Activated T-cell treated with anti-CD3 and anti-CD28 coated beads for 48 hours (primary cell): ENCODE measurements at places on chromosomes 1 and 21.

DNA sequence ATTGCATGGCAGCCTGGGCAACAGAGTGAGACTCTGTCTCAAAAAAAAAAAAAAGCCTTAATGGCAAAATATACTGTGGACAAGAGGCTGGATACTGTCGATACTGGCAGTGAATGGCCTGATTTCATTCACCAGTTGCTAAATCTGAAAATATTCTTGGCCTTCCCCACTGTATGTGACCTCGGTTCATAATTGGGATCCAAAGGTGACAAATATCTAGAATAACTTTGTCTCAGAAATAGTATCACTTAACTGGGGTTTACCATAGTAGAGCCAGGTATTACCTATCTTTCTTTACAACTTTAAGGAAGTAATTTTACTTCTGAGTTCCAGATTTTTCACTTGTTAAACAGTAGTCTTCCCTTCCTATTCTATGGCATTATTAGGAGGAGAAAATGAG lies 8.4 kb downstream of the MTF2 start:
- DNase-seq: no peak

DNA sequence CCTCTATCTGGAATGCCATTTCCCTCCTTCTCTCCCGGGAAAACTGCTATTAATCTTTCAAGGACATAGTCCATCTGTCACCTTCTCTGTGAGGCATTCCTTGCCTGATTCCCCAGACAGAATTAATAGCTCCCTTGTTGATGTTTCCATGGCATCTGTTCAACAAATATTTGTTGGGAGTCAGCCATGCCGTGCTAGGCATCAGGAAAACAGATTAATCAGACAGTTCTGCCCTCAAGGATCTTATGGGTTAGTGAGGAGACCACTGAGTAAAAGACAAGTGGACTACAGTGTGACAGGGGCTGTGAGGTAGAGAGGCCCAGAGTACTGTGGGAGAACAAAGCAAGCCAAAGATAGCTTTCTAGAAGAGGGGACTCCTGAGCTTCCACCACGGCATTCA lies 11.4 kb upstream of the MAGOH start:
- no peak for DNase-seq

- no peak for DNase-seq
These were observed 237.9 kb downstream of the USP25 start for GRCh38 chr21:15967661-15968060.

DNA sequence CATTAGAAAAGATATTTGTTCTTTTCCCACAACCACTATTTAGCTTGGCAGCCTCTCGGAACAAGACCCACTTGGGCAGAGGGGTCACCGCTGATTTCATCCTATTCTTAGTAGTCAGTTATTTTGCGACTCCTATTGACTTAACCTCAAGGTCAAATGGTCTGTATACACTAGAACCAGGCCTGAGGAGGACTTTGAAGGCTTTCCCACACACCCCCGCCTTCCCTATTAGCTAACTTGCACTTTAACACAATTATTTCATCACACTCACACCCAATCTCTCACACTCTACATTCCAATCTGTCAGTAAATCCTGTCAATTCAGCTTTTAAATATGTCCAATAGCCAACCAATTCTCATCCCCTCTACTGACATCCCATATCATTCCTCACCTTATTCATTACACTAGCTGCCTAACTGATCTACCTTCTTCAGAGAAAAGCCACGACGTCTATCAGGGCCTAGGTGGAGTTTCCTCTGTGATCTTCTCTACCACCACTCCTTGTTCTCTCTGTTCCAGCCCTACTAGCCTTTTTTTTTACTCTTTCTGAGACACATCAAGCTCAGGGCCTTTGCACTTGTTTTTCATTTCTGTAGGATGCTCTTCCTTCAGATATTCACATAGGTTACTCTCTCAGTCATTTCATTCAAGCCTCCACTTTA lies 1.0 kb upstream of the NIBAN1 start:
- DNase-seq: no peak

DNA sequence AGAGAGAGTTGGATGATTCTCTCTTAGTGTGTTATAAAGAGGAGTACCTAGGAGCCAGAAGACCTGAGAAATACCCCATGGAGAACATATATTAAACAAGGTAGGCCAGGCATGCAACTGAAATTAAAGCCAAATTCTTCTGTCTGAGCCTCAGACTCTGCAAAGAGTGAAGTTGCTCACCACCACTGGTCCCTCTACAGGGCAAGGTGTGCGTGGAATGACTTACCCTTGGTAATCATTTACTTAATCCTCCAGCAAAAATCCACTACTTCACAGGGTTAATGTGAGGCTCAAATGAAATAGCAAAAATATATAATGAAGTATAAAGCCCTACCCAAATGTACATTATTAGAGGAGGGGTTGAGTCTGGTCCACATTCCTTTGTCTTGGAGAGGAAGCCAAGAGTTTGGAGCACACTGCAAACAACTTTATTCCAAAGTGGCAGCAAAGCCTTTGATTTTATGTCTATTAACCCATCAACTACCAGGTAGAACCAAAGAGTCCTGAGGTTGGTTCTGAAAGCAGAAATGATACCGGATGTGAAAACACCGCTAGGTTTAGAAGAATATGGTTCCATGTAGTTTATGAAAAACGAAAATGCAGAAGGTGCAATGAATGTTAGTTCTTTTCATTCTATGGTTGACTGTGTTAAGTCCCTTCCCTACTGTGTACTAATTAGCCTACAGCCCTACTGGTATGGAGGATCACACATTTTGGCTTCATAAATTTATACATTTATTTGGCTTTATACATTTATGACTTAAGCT lies 8.5 kb downstream of the SSR2 start:
- no peak for DNase-seq
